Naive thymus-derived CD8-positive, alpha-beta T cell (primary cell): ENCODE measurements at places on chromosomes 13 and 19. TPM values are rescaled to one million over a fixed set of nuclear protein-coding genes. Genes with fewer than 3 reads are reported as not detected.

Gene FREM2
- not detected for polyA plus RNA-seq

Gene SPATA13
- 80.4 TPM for polyA plus RNA-seq

Gene MAP2K7
- polyA plus RNA-seq = 2.3 TPM

GRCh38 chr13:43720780-43721397 lies 65.9 kb downstream of the ENOX1 start:
- no peak for DNase-seq
- H3K36me3 ChIP-seq = no peaks in the 10 kb centered on the region
- peaks cover 5% of the 10 kb centered on the region for H3K27me3 ChIP-seq
- no peak overlapping the region for H3K27ac ChIP-seq

- no peak for DNase-seq
- no peak overlapping the region for H3K27ac ChIP-seq
- H3K4me3 ChIP-seq = no peak overlapping the region
- no peaks in the 10 kb centered on the region for H3K27me3 ChIP-seq
Measured at GRCh38 chr13:47826471-47826870, 174.6 kb downstream of the SUCLA2 start.
